Stimulated activated CD8-positive, alpha-beta memory T cell treated with anti-CD3 and anti-CD28 coated beads, Interleukin-15, amount 100 ng/mL, for 1 hour (primary cell): ENCODE measurements at places on chromosomes 12 and 14.

GRCh38 chr14:87522575-87522974, 470.4 kb downstream of the GALC start:
- DNase-seq = no peak

GRCh38 chr14:36716614-36717184, 55.0 kb downstream of the PAX9 start:
- DNase-seq = no peak

DNA sequence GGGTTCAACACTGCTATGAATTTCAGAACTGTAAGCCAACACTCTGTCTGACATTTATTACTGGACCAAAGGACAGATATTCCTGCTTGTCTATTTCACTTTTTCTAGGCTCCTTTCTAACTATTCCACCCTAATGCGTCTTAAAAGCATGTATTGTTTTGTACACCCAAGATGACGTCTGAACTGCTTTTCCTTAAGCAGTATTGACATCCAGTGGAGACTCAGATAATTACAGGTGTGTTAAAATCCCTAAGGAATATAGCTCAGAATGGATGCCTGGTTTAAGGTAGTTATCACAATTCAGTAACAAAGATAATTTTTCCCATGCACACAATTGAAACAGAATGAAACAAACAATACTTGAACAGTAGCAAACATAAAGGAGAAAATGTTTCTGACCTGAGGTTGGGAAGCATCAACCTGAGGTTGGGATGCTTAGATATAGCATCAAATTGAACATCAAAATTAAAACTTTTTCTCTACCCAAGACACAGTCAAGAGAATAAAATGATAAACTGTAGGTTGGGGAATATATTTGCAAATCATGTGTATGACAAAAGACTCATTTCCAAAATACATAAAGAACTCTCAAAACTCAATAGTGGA, 93.7 kb upstream of the PTPRR start:
- DNase-seq = no peak

GRCh38 chr12:20450591-20451180, 82.3 kb downstream of the PDE3A start:
- DNase-seq = no peak

DNA sequence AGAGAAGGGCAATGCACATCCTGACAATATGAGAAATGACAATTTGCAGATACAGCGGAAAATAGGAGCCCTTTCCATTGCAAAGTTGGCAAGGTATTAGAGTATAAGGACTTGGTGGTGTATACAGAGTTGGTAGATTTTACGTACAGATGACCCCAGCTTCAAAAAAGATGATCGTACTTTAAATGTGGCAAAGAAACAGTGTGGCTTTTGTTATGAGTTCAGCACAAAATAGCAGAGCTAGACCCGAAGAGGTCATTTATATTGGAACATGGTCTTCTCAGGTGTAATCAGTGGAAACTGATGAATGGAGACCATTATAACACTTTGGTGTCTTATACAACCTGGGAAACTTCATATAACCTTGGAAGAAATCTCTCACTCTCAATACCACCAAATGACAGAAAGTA, 2.3 kb downstream of the CLEC2B start:
- DNase-seq = no peak

- DNase-seq = no peak
Measured at GRCh38 chr12:49932533-49933130, 17.9 kb upstream of the AQP2 start.

- no peak for DNase-seq
Measured at GRCh38 chr14:44010071-44010470, 497.0 kb downstream of the FSCB start.

GRCh38 chr12:95227818-95228356, 10.3 kb downstream of the VEZT start:
- no peak for DNase-seq

- DNase-seq = no peak
Measured at GRCh38 chr12:26205298-26205697, 9.9 kb downstream of the SSPN start.

DNA sequence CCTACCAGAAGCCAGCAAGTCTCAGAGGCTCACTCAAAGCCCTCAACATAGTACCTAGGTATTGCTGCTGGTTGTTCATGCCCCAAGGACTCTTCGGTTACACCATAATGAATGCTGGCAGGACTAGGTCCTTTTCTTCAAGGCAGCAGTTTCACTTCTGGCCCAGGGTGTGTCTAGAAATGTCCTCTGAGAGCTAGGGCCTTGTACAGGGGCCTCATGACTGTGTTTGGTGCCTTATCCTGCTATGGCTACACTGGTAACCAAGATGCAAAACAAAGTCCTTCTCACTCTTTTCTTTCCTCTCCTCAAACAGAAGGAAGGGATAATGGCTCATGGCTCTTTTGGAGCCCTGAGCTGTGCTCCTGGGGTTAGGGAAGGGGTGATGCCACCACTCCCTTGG, 15.2 kb upstream of the PTPRO start:
- no peak for DNase-seq

DNA sequence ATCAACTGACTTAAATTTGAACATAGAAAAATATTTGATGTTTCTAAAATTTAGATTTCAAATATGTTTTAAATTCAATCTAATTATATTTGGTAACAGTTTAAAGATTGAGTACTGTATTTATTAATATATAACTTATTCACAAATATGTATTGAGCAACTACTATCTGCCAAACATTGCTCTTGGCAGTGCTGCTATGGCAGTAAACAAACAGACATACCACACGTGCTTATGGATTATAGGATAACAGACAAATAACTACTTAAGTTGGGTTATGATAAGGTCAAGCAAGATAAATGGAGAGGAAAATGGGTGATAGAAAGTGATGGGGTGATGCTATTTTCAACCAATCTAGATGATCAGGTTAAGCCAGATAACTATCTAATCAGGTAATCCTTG, 538.1 kb downstream of the C12orf50 start:
- DNase-seq = no peak

GRCh38 chr12:131457331-131458047, 253.4 kb upstream of the SFSWAP start:
- DNase-seq = no peak

GRCh38 chr12:131784909-131785762, 43.1 kb upstream of the MMP17 start:
- DNase-seq = no peak

- DNase-seq = no peak
Measured at GRCh38 chr14:74357585-74357984, 9.3 kb downstream of the VRTN start.

- no peak for DNase-seq
Measured at GRCh38 chr14:104888489-104889374, 23.7 kb downstream of the CEP170B start.

- no peak for DNase-seq
Measured at GRCh38 chr14:22887260-22887989, 4.4 kb downstream of the REM2 start.

GRCh38 chr14:93271111-93271510, 61.7 kb downstream of the BTBD7 start:
- DNase-seq = no peak

- no peak for DNase-seq
Measured at GRCh38 chr12:49664591-49665239, 41.4 kb downstream of the PRPF40B start.

GRCh38 chr14:68528040-68528687, 264.7 kb downstream of the ZFP36L1 start:
- DNase-seq = no peak

GRCh38 chr12:124917841-124918621, 3.6 kb upstream of the UBC start:
- DNase-seq = no peak

GRCh38 chr14:24297190-24297964, 2.2 kb downstream of the DHRS1 start:
- DNase-seq = no peak
